Amygdala (tissue), 56 donors: ENCODE measurements at places on chromosomes 13 and 19.

DNA sequence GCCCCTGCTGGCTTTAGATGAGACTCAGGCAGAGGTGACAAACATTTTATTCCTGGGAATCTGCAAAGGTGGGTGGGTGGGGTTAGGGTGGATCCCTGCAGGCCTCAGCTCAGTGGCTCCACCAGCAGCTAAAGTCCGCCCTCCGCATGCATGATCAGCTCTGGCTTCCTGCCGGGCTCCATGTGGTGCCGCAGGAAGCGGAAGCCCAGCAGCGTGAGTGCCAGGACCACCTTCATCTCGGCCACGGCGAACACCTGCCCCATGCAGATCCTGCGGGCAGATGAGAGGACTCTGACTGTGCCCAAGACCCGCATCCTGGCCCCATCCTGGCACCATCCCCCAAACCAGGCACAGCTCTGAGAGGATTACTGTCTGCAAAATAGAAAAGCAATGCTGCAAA lies 26.3 kb downstream of the CYP4F2 start:
- DNase-seq: no peak

GRCh38 chr13:110248449-110249143 lies 58.4 kb downstream of the COL4A1 start:
- DNase-seq: no peak

DNA sequence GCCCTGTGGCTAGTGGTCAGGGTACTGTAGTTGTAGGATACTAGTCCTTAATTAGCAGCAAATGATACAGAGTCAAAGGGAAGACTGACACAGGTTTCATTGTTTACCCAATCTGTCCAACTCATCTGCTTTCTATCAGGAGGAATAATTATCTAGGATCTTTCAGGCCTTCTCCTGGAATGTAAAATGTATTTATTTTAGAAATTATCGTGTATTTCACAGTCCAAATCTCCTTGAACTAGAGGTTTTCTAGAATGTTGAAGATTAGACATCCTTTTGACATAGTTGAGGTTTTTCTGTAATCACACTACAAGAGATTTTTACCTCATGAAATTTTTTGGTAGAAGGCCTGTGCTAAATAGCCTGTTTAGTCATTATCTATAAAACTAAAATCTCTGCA lies 1694.8 kb upstream of the PCDH20 start:
- no peak for DNase-seq

GRCh38 chr13:77697217-77698103 lies at the start of gene SLAIN1:
Gene SLAIN1 (plus strand): TSS chr13:77697687. CDS start chr13:77697914, 227 bp downstream.
- DNase-seq: peak; percentile 89

DNA sequence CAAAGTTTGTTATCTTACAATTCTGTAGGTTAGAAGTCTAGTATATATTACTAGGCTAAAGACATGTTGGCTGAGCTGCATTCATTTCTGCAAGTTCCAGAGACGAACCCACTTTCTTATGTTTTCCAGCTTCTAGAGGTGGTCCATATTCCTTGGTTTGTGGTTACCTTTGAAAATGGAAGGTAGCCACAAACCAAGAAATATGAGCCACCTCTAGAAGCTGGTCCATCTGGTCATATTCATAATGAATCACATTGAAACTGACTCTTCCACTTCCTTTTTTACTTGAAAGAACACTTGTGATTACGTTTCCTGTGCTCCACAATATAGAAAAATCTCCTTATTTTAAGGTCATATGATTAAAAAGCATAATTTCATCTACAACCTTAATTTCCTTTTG lies 943.0 kb upstream of the PCDH9 start:
- DNase-seq: no peak

- no peak for DNase-seq
These were observed 224.7 kb upstream of the MIR17HG start for GRCh38 chr13:91122766-91123165.

DNA sequence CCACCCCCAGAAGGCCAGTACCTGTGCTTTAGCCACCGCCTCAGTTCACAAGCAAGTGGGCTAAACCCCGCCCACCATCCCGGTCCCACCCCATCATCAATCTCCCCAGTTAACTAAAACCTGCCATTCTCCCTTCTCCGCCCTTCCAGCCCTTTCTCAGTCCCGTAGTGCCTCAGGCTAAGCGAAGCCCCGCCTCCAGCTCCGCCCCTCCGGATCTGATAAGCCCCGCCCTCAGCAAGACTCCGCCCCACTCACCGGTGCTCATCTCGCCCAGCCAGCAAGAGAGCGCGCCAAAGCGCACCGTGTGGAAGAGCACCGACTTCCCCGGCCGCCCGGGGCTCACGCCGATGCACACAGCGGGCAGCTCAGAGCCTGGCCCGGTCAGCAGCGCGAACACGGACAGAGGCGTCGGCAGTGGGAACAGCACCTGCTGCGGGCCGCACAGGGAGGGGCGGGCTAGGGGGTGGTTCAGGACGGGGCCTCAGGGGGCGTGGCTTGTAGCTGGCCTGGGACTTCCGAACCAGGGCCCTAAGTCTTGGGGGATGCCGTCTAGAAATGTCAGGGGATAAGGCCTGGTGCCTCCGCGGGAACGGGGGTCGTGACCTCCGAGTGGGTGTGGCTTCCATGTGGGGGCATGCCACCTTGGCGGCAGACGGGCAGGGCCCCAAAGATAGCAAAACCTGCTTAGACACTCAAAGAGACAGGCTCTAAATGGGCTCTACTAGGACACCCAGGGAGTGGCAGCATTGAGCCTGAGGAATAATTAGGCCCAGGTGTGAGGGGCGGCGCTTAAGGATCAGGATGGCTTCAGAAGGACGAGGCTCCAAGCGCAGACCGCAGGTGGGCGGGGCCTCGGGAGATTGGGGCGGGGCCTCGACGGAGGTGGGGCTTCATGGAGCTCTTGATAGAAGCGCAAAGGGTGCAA lies 21.4 kb downstream of the MAP4K1 start:
- DNase-seq: no peak

DNA sequence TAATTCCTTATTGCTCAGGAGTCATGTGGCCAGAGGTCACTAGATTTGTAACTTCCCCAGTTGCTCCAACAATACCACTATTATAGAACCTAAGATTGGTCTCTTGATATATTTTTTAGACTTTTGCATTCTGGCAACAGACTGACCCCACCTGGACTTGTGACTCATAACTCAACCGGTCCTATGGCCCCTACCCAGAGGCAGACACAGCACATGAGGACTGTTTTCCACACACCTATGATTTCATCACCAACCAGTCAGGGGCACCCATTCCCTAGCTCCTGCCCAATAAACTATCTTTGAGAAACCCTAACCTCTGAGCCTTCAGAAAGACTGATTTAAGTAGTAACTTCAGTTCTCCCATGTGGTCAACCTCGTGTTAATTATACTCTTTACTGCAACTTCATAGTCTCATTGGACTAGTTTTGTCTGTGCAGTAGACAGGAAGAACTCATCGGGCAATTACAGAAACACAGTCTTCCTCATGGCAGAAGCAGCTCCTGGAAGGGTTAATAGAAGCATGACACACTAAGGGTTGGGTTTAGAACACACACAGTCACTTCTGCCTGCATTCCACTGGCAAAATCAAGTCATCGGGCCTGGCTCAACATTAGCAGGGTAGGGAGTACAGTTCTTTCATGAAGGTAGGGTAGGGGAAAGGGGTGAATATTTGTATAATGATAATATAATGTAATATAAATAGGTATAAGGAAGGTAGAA lies 251.8 kb downstream of the UQCRFS1 start:
- no peak for DNase-seq

GRCh38 chr13:100542826-100543156 lies 45.8 kb downstream of the GGACT start:
- DNase-seq: no peak

DNA sequence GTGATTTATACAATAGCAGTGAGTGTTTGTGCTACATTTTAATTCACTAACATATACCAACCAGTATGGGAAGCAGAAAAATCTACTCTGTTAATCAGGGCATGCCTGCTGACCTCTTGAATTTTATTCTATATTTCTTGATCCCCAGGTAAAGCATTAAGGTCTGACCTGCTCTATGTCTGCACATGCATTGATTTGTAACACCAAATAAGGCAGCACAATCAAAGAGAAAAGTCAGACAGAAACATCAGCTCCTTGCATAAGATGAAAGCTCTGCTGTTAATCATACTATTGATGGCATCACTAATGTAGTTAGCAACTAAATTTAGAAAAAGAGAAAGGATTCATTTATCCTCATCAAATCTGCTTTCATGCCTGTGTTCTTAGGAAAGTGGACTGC lies 2744.8 kb upstream of the PCDH20 start:
- DNase-seq: no peak

- DNase-seq: no peak
These were observed at the start of gene FGF9 for GRCh38 chr13:21670883-21671619. Gene FGF9 (plus strand): TSS chr13:21671073. CDS start chr13:21671913, 840 bp downstream.

- no peak for DNase-seq
These were observed 13.1 kb upstream of the THSD1 start for GRCh38 chr13:52419080-52419479.

- DNase-seq: no peak
These were observed 107.9 kb downstream of the RGCC start for GRCh38 chr13:41565216-41565615.

DNA sequence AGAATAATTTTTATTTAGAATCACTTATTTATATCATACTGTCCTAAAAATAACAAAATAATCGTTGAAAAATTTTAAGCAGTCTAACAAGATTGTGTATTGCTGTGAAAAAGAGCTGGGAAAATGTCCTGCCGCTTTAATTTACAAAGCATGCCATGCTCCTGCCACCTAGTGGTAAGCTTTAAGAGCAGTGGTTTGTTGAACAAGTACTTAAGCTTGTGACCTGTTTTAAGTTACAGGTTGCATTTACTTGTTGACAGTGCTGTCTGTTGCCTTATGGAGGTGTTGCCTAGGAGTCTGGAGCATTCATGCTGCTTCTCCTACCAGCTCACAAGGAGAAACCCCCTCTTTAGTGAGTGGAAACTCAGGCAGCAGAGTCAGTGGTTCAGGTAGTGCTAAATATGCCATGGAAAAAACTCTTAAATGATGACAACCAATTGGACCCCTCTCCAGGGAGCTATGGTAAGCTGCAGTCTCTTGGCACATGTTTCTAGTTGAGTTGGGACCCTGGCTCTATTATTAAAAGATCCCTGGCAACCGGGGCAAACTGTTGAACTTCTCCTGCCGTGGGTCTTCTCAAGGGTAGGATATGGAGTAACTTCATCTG lies 68.4 kb downstream of the SPATA13 start:
- no peak for DNase-seq

DNA sequence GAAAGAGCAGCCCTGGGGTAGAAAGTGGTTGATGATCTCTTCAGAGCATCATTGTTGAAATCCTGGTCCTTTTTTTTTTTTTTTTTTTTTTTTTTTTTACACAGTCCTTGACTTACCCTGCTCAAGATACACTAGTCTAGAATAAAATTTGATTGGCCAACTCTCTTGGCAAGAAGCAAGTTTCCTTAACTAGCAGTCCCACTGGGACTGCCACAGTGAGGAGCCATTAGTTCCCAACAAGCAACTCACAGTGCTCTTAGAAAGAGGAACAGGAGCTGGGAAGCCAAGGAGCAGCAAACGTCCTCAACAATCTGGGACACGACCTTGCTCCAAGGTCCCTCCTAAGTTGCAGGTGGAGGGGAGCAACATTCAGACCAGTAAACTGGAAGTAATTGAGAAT lies 47.9 kb upstream of the INTS6 start:
- no peak for DNase-seq

GRCh38 chr13:98406971-98407370 lies 169.9 kb downstream of the STK24 start:
- DNase-seq: no peak

DNA sequence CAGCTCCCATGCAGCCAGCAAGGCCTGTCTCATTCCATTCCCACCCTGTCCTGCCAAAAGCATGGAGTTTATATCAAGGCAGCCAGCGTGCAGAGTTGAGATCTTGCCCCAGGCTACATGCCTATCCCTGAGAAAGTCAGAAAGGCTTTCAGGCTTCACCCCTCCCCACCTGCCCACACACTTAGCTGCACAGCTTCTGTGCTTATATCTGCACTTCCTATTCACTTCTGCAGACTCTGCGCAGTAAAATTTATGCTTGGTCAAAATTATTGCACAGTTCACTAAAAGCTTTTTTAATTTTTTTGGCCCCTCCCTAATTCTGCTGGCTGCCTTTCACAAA lies 12.5 kb upstream of the ZNF675 start:
- no peak for DNase-seq

DNA sequence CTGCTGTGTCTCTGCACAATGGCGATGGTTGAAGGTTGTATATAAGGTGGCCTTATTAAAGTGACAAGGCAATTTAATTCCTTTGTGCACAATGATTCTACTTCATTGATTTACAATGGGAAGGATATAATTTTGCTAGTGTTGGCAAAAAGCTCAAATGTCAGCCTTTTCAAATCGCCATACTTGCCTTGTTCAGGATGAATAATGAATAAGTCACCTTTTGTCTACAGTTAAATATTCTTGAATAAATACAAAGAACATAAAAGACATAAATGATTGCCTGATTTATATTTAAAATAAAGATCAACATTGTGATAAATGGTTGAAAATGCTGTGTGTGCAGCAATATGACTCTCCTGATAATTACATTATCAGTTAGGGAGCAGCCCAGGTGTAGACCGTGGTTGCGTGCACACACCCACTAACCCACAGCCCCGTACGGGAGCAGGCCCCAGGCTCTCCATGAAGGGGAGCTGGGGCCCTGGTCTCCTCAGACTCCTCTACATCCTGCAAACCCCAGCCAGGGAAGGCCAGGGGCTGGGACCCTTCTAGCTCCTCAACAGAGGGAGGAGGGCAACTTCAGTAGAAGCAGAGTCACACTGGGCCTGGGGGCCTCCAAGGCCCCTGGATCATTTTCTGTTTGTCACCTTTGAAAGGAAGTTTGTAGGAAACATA lies 64.9 kb downstream of the TEX29 start:
- no peak for DNase-seq

DNA sequence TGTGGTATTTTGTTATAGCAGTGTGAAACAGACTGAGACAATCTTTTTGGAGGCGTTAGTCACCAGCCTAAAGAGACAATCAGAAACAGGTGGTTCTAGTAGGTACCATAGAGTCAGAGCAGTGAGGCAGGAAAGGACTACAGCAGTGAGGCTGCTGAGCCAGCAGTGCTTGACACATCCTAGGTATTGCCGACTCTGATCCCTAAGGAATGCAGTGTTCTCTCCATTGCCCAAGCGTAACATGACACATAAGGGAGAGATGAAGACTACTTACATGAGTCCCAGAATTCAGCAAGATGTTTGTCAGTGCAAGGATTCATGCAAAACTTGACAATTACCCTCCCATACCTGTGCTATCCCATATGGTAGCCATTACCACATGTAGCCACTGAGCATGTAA lies 62.4 kb upstream of the XPO4 start:
- no peak for DNase-seq

GRCh38 chr19:12777217-12778016 lies 2.1 kb upstream of the HOOK2 start:
- peak; percentile 71 for DNase-seq

- DNase-seq: no peak
These were observed 20.1 kb downstream of the STOML3 start for GRCh38 chr13:38970380-38971051.
